ENCODE measurements at places on chromosomes 6 and 20.

GRCh38 chr6:30541515-30542403, 14.5 kb downstream of the GNL1 start:
- DNase-seq = peak; percentile 65

DNA sequence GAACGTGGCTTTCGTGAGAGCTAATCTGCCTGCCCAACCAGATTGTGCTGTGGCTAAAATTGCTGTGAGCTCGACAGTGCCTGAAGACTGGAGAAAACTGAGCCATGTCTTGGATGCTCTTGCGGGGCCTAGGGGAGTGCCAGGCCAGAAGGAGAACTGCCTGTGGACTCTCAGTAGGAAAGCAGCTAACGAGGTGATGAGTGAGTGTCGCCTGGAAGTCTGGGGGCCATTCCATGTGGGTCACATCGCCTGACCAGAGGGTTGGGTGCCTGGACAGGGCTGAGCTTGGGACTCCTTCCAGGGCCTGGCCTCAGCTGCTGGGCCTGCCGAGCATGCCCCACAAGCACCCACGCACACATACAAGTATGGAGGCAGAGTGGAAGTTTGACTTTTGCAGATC, 166.5 kb downstream of the VEGFA start:
- DNase-seq = no peak

DNA sequence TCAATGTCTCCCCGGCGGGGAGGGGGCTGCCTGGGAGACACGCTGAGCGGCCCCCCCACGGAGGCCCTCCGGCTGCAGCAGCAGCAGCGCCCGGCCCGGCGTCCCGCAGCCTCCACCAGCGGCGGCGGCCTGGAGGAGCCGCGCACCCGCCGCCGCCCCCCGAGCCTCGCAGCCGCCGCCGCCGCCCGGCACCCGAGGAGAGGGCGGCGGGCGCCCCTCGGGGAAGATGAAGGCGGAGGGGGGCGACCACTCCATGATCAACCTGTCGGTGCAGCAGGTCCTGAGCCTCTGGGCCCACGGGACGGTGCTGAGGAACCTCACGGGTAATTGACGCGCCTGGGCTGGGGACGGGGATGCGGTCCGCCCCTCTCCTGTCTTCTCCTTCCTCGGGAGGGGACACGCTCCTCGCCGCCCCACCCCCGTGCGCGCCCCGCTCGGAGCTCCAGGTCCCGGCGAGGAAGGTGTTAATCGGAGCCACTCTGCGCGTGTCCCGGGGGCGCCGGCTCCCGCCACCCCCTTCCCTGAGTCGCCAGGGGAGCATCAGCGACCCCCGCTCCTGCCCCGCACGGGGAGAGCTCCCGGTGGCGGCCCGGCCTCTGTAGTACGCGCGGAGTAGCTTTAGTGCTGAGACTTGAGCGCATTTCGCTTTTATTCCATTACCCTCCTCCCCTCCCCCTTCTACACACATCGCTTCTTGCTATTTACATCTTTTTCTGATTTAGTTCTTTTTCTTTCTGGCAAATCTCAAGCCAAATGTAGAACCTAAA, 686 bp downstream of the TMEM170B start:
- DNase-seq = peak; percentile 6

- no peak for DNase-seq
Measured at GRCh38 chr20:42963796-42964195, 225.9 kb downstream of the PTPRT start.

- no peak for DNase-seq
Measured at GRCh38 chr6:65938000-65938399, 231.0 kb upstream of the EYS start.

DNA sequence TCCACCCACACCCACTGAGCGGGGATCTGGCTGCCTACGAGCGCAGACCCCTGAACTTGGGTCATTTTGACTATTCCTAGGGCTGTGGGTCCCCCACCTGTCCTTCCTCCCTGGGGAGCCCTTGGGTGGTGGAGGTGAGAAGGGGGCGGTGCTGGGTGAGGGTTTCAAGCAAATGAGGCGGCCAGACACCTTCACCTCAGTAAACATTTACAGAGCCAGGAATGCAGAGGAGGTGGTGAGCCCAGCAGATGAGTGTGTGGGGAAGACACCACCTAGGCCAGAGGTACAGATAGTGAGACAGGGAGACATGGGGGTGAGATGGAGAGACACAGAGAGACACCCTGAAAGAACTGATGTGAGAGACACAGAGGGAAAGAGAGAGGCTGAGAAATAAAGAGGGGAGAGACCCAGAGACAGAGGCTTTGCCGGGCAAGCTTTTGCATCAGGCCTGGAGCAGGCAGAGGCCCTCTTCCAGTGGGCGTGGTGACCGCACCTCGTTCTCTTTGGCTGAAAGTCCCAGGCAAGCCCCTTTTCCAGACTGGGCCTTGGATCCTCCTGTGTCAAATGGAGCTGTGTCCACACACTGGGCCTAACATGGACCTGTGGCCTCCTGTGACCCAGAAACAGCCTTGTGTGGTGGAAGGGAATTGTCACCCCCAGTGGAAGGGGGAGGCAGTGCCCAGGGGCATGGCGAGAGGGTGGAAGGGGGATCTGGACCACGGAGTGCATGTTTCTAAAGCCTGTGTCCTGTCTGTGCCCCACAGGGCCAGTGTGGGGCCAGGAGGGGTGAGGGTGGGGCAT, 29.7 kb downstream of the CEBPB start:
- DNase-seq = no peak

DNA sequence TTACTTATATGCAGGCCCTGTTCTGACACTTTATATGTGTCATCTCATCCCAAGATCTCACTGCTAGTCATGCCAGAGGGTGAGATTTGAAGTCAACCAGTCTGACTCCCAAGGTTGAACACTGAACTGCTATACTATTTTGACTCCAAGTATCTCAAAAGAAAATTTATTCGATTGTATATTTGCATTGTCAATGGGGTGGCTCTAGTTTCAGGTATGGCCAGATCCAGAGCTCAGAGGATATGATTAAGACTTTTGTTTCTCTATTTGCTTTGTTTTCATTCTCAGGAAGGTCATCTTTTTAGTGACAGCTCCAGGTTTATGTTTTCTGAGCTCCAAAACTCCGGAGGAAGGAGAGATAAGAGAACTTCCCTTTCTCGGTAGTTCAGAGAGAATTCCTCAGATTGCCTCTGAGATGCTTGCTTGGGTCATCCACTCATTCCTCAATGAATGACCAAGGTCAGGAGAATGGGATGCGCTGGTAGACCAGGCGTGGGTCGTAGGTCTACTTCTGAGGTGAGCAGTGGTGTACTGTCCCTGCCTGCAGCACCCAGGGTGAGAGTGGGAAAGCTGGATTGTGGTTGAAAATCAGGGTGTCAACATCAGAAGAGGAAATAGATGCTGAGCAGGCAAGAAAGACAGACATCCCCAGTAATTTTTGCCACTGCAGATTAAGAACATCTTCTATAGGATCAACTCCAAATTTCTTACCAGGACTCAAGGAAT, 99.3 kb downstream of the PFDN4 start:
- DNase-seq = no peak

- DNase-seq = no peak
Measured at GRCh38 chr6:75752365-75752764, 3.3 kb downstream of the MYO6 start.

- peak; percentile 32 for DNase-seq
Measured at GRCh38 chr6:32087574-32088486, 21.3 kb downstream of the TNXB start.

DNA sequence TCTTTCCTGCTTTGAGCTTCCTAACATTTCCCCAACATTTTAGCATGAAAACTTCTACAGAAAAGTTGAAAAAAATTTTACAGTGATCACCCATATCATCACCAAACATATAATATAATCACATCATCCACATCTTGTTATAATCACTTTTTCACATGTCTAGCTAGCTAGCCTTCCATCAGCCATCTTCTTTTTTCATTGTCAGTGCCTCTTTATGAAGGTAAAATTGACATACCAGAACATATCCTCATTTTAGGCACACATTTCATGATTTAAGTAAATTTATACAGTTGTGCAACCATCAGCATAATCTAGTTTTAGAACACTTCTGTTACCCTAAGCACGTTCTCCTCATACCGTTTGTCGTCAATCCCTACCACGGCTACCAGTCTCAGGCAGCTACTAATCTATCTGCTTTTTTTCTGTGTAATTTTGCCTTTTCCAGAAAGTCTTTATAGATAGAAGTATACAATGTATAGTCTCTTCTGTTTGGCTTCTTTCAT, 73.7 kb downstream of the VEGFA start:
- DNase-seq = no peak

GRCh38 chr6:111551521-111552231, 54.0 kb downstream of the TRAF3IP2 start:
- DNase-seq = no peak

All from effector memory CD4-positive, alpha-beta T cell (primary cell).